SJSA1 (cell line): ENCODE measurements at places on chromosomes 1 and 21.

DNA sequence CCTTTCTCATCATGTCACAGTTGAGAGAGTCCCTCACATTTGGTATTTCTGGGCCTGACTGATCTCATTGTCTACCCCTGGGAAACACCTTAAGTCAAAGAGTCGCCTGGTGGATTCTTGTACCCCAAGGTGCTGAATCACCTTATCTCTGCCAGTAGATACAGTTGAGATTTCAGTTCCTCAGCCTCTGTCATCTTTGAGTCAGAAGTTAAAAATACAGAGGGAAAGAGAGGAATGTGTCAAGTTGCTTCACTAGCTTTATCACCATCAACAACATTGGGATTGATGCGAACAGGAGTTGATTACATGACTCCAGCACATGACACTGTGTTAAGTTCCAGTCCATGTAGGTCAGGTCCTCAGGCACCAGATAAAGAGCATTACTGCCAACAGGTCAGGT, 513.0 kb downstream of the NUF2 start:
- DNase-seq = no peak

DNA sequence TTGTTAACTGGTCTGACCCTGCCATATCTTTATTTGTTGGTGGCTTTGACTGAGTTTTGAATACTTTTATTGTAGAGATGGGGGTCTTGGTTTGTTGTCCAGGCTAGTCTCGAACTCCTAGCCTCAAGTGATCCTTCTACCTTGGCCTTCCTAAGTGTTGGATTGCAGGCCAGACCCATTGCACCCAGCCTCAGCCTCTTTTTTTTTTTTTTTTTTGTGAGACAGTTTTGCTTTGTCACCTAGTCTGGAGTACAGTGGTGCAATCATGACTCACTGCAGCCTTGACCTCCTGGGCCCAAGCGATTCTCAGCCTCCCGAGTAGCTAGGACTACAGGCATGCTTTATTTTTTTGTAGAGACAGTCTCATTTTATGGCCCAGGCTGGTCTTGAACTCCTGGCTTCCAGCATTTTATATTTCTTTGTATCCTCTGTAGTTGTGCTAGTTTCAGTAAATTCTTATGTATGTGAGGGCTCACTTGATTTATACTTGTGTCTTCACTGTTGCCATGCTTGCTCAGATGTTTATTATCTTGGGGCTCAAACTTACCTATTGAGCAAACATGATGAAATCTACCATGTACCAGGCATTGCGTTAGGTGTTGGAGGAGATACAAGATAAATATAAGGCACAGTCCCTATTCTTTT, 24.1 kb downstream of the THRAP3 start:
- DNase-seq = peak; percentile 67

DNA sequence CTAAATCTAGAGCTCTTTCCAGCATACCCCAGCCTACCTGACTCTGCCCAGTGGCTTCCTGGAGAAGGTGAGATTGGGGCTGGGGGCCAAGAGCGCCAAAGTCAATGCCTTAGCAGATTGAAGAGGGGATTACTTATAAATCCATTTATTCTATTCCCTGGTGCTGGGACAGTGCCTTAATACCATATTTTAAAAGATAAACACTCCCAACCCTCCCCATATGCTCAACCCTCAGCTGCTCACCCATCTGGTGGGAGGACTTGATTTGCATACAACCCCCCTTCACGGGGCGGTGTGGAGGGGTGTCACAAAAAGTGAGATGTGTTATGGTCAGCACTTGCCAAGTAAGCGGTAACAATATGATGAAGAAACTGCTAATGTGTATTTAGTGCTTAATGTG, 3.2 kb upstream of the DISP3 start:
- no peak for DNase-seq

DNA sequence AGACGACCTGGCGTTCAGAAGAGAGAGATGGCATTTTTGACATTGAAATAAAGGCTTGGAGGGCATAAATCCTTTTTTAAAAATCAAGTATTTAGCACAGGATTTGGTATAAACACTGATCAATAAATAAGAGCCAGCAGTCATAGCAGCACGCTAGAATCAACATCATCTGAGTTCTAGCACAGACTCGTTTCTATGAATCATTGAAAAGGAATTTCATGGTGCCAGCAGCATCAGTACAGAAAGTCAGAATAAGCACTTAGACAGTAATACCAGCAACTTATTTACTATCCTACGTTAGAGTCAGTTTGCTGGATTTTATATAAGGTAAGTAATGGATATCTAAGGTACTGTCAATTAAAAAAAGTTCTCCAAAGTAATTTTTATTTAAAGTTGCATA, 119.3 kb downstream of the HLCS start:
- DNase-seq = no peak
